ENCODE measurements at places on chromosomes 3 and 15. TPM values are rescaled to one million over a fixed set of nuclear protein-coding genes. Genes with fewer than 3 reads are reported as not detected.

DNA sequence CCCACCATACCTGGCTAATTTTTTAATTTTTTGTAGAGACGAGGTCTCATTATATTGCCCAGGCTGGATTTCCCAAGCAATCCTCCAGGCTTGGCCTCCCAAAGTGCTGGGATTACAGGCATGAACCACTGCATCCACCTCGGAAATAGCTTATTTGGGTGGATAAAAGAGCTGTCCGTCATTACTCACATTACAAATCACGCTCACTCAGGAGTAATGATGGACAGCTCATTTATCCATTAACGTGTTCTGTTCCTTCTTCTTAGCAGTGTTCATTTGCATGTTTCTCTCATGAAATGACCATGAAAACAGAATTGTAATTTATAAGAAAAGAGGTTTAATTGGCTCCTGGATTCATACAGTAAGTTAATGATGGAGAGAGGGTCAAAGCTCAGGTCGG is 9.8 kb downstream of the SV2B start:
- H3K27ac ChIP-seq, result no peak overlapping the region
- H3K36me3 ChIP-seq, result no peaks in the 10 kb centered on the region
- no peak overlapping the region for H3K4me3 ChIP-seq
- peaks cover 48% of the 10 kb centered on the region for H3K27me3 ChIP-seq

GRCh38 chr15:66843581-66843980 is 141.5 kb downstream of the SMAD6 start:
- peak overlapping the region; percentile 59 for H3K4me3 ChIP-seq
- peak overlapping the region; percentile 97 for H3K27ac ChIP-seq
- DNase-seq, result no peak
- no peaks in the 10 kb centered on the region for H3K36me3 ChIP-seq
- H3K4me1 ChIP-seq, result peaks cover 71% of the 10 kb centered on the region

- H3K4me1 ChIP-seq, result no peaks in the 10 kb centered on the region
- no peak overlapping the region for H3K27ac ChIP-seq
- DNase-seq, result no peak
- no peaks in the 10 kb centered on the region for H3K27me3 ChIP-seq
- no peaks in the 10 kb centered on the region for H3K36me3 ChIP-seq
Observed at GRCh38 chr3:81658322-81658997, 103.0 kb downstream of the GBE1 start.

DNA sequence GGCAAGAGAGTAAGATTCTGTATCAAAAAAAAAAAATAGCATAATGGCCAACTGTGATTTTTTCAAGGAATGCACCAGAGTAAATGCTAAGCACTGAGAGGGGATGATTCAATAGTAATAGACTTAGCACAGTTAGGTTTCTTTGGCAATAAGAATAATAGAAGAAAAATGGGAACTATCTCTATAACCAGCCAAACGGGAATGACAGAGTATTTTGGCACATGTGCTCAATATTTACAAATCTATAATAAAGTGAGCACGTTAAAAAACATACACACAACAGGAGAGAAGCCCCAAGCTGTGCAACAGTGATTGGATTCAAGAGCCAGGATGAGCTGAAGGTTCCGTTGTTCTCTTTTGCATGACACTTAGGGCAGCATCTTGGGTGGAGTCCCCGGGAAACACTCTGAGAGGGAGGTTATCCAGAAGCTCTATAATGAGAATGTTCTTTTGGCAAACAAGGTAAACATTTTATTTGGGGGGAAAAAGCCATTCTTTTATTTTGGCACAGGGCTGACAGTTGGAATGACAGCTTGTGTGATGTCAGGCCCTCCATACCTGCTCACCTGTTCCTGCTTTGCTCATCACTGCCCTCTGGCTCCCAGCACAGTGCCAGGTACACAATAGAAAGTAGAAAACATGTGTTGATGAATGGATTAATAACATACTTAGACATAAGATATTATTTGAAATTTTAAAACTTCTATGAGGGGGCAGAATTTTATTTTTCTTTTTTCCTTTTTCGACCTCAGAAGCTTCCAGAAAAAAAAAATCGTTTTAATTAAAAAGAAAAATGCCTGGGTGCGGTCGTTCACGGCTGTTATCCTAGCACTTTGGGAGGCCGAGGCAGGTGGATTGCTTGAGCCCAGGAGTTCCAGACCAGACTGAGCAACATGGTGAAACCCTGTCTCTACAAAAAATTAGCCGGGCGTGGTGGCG is 44.0 kb upstream of the MUC4 start:
- H3K4me1 ChIP-seq, result peaks cover 4% of the 10 kb centered on the region
- no peak for DNase-seq
- no peaks in the 10 kb centered on the region for H3K36me3 ChIP-seq
- no peak overlapping the region for H3K27ac ChIP-seq

DNA sequence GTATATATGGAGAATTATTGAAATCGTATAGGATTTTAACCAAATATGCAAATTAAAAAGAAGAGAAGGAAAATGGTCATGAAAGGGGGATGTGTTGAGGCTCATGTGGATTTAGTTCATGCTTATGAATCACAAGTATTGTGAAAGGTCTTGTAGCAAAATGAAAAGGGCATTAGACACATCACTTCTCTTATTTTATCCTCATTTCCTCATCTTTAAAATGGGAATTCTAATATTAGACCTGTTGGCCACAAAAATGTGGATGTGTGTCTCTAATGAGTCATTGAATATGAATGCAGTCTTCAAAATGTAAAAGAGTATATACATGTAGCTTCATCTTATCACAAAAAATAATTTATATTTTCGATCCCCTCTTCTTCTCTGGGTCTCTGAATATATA is 14.9 kb upstream of the ALCAM start:
- H3K4me3 ChIP-seq, result no peak overlapping the region
- H3K4me1 ChIP-seq, result peaks cover 27% of the 10 kb centered on the region
- peaks cover 5% of the 10 kb centered on the region for H3K27me3 ChIP-seq
- no peak for DNase-seq

GRCh38 chr3:22263042-22263441 is 512.0 kb upstream of the ZNF385D start:
- no peak overlapping the region for H3K4me3 ChIP-seq
- H3K36me3 ChIP-seq, result no peaks in the 10 kb centered on the region
- H3K27me3 ChIP-seq, result peaks cover 2% of the 10 kb centered on the region
- no peak overlapping the region for H3K27ac ChIP-seq

The KBTBD8 gene
- 1.4 TPM for total RNA-seq

DNA sequence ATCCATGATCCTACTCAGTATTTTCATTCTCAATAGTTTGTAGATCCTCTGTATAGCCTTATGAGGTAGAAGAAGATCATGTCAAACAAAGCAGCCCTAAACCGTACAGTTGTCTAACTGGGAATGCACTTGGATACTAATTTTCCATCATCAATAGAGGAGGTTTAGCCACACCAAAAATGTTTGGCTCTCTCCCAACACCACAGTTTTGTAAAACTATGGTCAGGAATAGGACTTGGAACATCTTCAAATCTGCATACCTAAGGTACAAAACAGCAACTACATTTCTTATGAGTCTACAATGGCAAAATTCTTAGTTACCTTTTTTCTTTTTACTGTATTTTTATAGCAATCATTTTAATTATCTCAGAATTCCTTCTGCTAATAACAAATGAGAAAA is 1001.6 kb downstream of the ROBO2 start:
- no peak overlapping the region for H3K4me3 ChIP-seq
- H3K27me3 ChIP-seq, result no peaks in the 10 kb centered on the region
- no peak for DNase-seq
- no peaks in the 10 kb centered on the region for H3K36me3 ChIP-seq
- H3K27ac ChIP-seq, result no peak overlapping the region
- H3K4me1 ChIP-seq, result peaks cover 29% of the 10 kb centered on the region

The ATP13A4 gene
- total RNA-seq, result 2.0 TPM

- H3K36me3 ChIP-seq, result no peaks in the 10 kb centered on the region
- H3K27ac ChIP-seq, result peak overlapping the region; percentile 95
- peaks cover 3% of the 10 kb centered on the region for H3K27me3 ChIP-seq
- no peak for DNase-seq
- H3K4me1 ChIP-seq, result peaks cover 46% of the 10 kb centered on the region
- H3K4me3 ChIP-seq, result peak overlapping the region; percentile 89
Observed at GRCh38 chr15:75646944-75647364, 758 bp upstream of the SNX33 start.

The GPR160 gene
- 0.44 TPM for total RNA-seq

DNA sequence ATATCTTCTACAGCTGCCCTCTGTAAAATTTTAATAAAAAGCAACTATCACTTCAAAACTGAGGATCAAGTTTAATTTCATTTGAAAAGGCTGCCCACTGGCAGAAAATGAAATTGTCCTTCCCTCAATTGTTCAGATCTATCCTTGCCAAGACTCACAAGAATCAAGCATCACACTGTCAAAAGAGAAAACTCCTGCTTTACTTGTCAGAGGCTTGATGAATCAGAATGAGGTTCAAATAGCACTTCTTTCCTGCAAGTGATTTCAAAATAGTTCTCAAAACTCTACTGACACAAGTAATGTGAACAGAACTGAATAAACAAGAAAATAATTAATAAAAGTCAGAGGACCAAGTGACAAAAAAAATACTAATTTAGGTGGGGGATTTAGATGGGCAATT is 70.6 kb downstream of the GOLIM4 start:
- H3K4me3 ChIP-seq, result no peak overlapping the region
- peaks cover 17% of the 10 kb centered on the region for H3K4me1 ChIP-seq
- DNase-seq, result no peak

DNA sequence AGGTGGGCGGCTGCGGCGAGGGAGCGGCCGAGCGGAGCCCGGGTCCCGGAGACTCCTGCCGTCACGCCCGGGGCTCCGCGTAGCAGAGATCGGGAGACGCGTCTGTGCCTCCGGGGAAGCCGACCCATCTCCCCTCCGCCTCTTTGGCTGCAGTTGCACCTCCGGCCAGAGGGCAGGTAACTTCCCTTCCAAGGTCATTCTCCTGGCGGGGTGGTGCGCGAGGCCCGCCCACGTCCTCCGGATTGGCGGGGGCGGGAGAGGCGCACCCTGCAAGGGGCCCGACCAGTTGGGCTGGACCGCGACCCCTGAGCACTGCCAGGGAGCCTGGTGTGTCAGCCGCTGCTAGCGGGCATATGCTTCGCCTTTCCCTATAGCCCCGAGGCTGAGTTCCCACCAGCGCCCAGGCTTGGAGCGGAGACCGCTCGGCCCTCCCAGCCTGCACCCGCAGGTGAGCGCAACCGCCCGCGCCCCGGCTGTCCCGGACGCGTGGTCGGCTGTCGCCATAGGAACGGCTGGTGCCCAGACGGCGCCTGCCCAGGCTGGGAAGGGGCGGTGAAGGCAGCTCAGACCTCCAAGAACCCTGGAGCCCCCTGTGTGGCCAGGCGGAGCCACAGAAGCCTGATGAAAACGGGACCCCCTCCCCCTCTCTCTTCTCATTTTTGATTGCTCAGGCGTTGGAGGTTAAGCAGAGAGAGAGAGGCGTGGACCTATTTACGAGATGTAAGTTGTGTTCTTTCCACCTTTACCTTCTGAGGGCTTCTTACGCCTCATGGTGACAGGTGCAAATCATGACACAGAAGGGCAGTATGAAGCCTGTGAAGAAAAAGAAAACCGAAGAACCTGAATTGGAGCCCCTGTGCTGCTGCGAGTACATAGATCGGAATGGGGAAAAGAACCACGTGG is 453 bp downstream of the ZDHHC23 start:
- H3K4me3 ChIP-seq, result peak overlapping the region; percentile 55
- peak; percentile 29 for DNase-seq
- peaks cover 6% of the 10 kb centered on the region for H3K36me3 ChIP-seq
- H3K4me1 ChIP-seq, result peaks cover 12% of the 10 kb centered on the region
- H3K27me3 ChIP-seq, result peaks cover 56% of the 10 kb centered on the region

GRCh38 chr3:138935863-138936740 is 10.8 kb downstream of the FOXL2 start:
- no peaks in the 10 kb centered on the region for H3K36me3 ChIP-seq
- peak overlapping the region; percentile 70 for H3K4me3 ChIP-seq
- peaks cover 88% of the 10 kb centered on the region for H3K27me3 ChIP-seq
- peaks cover 17% of the 10 kb centered on the region for H3K4me1 ChIP-seq
- DNase-seq, result peak; percentile 90

The SLC22A14 gene
- 0.20 TPM for total RNA-seq

GRCh38 chr3:53776494-53777101 is 69.6 kb downstream of the CHDH start:
- peak overlapping the region; percentile 1 for H3K27ac ChIP-seq
- no peaks in the 10 kb centered on the region for H3K27me3 ChIP-seq
- peaks cover 50% of the 10 kb centered on the region for H3K4me1 ChIP-seq
- DNase-seq, result no peak

- peaks cover 20% of the 10 kb centered on the region for H3K4me1 ChIP-seq
- H3K4me3 ChIP-seq, result no peak overlapping the region
- peak overlapping the region; percentile 17 for H3K27ac ChIP-seq
Observed at GRCh38 chr3:144590854-144591253, 619.2 kb downstream of the DIPK2A start.

DNA sequence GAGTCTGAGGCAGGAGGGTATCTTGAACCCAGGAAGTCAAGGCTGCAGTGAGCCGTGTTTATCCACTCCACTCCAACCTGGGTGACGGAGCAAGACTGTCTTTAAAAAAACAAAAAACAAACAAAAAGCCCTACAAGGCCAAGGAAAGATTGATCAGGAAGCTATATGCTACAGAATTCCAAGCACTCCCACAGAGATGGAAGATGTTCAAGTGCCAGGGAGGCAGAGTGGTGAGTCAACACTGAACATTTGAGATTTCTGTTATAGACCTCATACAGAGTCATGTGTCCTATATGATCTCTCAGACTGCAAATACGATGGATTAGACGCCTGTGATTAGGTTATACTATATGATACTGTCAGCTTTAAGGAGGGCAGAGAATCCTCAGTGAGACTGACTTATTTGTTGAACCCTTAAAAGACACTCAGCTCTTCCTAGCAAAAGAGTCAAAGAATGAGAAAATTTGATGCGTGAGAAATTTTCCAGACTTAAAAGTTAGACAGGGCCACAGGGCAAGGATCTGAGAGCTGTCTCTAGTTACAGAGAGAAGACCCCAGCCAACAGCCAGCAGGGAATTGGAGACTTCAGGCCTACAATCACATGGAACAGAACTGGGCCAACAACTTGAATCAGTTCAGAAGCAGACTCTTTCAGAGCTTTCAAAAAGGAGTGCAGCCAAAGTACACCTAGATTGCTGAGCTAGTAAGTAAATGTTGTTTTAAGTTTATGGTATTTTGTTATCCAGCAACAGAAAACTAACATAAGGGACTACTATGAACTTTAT is 107.6 kb downstream of the PIK3CB start:
- H3K36me3 ChIP-seq, result peaks cover 7% of the 10 kb centered on the region
- no peaks in the 10 kb centered on the region for H3K27me3 ChIP-seq
- peak overlapping the region; percentile 54 for H3K27ac ChIP-seq
- DNase-seq, result no peak

DNA sequence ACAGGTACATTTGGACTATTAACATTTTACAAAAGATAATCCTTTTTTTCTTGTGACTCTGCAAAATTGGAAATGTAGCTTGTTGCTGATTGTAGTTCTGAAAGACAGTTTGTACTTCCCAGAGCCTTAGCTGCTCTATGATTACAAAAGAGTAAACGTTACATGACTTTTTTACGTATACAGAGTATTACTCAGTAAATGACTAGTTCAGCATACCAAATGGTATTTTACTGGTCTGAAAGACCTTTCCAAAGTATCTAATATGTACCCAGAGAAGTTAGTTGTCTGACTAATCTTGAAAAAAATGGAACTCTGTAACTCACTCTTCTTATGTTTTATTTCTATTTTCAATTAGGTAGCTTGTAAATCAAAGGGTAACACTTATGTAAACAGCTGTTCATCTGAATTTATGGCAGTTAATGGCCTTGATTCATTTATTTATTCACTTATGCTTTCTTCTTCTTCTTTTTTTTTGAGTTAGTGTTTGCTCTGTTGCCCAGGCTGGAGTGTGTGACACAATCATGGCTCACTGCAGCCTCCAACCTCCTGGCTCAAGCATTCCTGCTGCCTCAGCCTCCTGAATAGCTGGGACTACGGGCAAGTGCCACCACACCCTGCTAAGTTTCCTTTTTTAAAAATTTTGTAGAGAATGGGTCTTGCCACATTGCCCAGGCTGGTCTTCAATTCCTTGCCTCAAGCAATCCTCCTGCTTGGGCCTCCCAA is 151.7 kb downstream of the C3orf38 start:
- H3K4me3 ChIP-seq, result no peak overlapping the region
- no peaks in the 10 kb centered on the region for H3K4me1 ChIP-seq
- H3K27me3 ChIP-seq, result no peaks in the 10 kb centered on the region
- H3K36me3 ChIP-seq, result no peaks in the 10 kb centered on the region

Measured in mesothelial cell of epicardium (in vitro differentiated cells).